ENCODE measurements at places on chromosomes 5 and 9.

DNA sequence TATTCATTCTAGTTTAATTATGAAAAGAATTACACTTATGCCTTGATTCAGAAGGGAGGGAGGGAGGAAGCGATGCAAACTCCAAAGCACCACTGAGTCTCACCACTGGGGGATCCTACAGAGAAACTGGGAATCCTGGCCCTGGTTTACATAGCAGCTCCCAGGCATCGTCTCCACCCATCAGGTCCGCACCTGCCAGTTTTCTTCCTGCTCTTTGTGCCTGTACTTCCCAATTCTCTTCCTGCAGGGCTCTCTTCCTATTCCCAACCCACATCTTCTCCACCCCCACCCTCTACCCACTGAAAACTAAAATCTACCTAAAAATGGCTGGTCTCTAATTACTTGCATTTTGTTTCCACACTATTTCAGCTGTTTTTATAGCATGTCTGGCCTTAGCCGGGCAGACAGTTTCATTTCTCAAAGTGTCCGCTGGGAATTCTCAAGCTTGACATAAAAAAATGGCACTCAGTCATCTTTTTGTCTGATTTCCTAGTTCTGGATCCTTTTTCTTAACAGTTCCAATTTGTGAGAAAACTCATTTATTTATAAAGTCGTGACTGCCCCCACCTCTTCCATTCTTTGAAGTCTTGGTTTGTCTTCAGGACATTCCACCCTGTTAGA lies 1.6 kb upstream of the TNIP1 start:
- peak; percentile 43 for DNase-seq

DNA sequence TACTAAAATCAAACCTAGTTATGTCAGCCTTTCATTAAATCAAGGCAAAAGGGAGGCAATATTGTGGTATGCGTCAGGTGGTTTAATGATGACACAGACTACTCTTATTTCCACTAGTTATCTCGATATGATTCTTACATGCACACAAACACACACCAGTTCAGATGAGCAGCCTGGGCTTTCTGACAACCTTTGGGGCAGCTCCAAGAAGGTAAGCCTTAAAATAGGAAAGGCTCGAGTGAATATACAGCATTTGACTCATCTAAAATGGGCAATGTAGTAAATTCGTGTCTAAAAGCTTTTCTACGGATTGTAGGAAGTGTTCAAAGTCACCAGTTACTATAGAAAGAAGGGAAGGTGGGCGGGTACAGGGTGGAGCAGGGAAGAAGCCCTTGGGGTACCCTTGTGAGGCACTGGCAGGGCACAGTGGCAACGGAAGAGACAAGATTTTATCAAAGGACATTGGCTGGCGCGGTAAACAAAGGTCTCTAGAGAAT lies 1.9 kb downstream of the ANKH start:
- DNase-seq, result no peak

DNA sequence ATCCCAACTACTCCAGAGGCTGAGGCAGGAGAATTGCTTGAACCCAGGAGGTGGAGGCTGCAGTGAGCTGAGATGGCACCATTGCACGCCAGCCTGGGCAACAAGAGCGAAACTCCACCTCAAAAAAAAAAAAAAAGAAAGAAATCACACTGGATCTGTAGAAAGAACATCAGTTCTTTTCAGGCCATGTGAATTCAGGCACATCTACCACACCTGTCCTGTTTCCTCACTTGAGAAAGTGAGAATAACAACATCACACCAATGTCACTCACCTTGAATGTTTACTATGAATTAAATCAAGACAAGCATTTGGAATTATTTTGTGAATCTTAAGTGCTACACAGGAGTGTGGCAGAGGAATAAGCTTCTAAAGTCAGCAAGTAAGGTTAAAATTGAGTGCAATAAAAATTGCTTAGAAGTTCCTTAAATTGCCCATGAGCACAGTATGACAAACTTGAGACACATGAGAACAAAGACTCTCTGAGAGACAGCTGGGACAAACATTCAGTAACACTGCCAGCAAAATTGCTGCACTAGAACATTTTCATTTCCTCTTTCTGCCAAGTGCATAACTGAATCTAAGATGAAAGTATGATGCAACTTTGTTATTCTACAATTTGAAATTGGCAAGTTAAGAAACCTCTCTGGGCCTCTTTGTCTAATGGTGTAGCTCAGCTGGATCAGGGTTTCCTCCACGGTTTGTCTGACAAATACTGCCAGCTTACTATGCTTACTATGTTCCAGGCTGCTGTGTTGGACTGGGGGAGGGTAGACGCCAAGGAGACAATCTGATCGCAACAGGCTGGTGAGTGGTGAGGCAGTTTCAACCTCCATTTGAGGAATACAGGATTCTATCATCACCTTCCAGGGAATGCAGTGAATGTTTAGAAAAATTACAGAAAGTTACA lies 1.9 kb upstream of the RIC1 start:
- peak; percentile 96 for DNase-seq

DNA sequence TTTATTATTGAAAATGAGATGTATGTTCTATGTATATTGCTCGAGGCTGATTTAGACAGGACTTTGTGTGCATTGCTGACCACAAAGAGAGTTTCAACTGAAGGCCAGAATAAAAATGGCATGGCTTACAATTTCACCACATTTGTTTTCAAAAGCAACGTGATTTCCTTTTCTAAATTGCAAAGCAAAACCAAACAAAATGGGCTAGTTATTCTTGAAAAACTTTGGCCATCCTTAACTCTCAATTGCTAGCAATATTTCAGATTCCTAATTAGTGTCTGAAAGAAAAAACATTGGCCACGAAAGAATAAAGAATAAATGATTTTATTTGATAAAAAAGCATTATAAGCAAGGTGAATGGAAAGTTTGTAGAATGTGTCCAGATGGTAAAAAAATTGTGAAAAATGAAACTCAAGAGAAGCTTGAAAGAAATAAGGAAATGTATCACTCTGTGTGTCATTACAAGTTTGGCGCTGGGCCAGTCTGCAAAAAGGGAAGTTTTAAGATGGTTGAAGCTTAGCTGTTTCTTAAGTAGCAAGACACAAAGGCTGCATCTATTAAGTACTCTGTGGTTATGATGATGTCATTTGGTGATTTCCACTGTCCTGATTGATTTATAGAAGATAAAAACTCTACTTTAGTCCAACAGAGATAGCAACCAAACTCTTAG lies 89.2 kb upstream of the PRLR start:
- DNase-seq, result peak; percentile 97

DNA sequence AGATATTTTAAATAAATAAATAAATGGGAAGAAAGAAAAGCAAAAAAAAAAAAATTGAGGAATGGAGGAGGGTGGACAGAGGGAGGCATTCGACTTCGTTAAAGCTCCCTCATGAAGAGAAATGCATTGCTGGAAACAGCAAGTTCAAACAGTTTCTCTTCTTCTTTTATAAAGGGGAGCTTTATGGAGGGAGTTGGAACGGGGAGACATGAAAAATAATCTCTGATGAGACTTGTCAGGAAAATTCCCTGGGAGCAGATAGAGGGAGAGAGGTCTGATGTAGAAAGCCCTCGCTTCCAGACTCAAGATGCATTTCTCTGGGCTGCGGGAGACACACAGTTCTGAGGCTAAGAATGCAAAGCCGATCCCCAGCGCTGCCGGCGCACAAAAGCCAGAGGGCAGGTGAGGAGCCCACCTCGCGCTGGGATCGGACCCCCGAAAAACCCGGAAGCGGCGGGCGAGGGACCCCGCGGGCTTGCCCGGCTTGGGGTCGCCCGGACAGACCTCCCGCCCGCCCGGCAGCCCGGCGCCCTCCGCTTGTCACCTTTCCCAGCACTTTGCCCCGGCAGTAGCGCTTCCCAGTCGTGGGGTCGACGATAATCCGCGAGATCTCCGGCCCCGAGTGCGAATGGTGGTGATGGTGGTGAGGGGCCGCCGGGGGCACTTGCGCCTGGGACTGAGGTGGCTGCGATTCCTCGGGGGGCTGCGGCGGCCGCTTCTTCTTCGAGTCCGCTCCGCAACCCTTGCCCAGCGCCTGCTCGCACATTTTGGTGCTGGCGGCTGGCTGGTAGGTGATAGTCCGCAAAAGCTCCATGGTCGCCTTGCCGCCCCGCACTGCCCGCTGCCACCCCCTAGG lies 512 bp downstream of the PLK2 start:
- no peak for DNase-seq

DNA sequence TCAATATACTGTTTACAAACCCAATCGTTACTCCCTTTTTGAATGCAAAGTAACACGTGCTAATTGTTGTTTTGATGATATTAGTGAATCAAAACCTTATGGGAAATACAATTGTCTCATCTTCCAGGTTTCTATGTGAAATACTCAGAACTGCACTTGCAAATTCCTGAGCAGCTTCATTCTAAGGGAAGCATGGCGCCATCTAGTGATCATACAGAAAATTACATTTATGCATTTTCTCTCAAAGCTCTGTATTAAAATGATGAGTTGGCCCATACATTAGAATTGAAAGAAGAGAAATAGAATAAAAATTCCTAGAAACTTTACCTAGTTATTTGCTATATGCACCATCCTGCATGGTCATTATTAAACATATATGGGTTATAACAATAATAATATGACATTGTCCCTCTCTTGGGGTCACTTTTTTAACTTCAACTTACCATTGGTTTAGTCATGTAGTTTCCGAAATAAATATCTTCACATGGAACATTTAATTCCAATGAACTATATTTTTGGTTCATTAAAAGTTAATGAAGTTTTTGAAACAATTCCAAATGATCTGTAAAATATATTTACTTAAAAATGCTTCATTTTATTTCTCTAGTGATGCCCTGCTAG lies 220.0 kb downstream of the PDE4D start:
- peak; percentile 38 for DNase-seq

DNA sequence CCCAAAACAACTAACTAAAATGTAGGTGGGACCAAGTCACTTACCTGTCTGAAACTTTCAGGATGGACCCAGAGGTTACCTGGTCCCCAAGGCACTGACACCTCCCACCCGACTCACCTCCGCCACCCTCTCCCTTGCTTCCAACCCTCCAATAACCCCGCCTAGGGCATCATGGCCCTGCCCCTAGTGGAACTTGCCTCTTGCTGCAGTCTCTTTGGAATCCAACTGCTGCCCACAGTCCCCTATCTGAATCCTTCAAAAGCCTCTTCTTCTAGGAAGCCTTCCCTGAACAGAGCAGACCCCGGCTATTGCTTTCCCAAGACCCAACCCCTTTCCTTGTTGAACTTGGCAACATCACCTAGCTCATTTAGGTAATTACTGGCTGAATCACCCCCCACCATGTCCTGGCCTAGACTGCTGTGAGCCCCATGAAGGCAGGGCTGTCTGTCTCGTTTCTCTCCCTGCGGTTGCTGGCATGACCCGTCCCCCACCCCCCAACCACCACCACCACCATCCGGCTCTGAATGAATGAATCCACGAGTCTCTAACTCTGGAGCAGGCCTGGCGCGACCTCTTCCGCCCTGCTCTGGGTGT lies 9.4 kb downstream of the CRB2 start:
- DNase-seq, result peak; percentile 35

DNA sequence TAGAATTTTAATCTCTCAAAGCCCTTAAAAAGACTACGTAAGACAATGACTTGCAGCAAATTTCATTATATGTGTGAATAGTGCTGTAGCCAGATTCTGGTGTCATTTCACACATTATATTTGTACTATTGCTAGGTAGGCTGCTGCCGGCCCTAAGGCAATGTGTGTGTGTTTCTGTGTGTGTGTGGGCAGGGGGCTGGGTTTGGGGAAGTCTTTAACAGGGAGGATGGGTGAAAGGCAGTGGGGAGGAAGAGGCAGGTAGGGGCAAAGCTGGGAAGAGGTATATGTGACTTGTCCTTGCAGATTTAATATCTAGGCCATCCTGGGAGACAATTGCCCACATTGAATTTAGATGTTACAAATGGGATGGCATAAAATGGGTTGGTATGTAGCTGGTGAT lies 130.8 kb downstream of the MACIR start:
- no peak for DNase-seq

GRCh38 chr9:70020217-70020616 lies 23.4 kb upstream of the MAMDC2 start:
- DNase-seq, result no peak

DNA sequence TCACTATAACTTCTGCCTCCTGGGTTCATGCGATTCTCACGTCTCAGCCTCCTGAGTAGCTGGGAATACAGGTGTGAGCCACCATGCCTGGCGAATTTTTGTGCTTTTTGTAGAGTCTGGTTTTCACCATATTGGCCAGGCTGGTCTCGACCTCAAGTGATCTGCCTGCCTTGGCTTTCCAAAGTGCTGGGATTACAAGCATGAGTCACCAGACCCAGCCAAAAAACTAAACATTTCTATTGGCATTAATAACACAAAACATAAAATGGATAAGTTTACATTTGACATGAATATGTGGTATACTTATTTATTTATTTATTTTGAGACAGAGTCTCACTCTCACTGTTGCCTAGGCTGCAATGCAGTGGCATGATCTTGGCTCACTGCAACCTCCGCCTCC lies 13.6 kb upstream of the REEP5 start:
- DNase-seq, result no peak

DNA sequence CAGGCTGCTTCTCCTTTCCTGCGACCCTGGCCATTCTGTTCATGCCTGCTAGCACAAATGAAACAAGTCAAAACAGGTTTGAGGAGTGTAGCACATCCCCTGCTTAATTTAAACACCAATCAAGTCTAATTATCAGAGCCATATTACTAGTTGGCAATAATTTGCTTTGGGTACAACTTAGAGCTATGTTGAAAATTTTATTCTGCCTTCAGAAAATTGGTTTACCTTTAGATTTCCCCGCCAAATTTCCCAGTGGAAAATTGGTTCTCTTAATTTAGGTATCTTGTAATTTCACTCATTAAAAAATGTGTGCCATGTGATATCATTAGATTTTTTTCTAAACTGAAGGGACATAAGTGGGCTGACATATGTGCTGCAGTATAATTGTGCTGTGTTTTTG lies 265.8 kb downstream of the MAST4 start:
- no peak for DNase-seq

DNA sequence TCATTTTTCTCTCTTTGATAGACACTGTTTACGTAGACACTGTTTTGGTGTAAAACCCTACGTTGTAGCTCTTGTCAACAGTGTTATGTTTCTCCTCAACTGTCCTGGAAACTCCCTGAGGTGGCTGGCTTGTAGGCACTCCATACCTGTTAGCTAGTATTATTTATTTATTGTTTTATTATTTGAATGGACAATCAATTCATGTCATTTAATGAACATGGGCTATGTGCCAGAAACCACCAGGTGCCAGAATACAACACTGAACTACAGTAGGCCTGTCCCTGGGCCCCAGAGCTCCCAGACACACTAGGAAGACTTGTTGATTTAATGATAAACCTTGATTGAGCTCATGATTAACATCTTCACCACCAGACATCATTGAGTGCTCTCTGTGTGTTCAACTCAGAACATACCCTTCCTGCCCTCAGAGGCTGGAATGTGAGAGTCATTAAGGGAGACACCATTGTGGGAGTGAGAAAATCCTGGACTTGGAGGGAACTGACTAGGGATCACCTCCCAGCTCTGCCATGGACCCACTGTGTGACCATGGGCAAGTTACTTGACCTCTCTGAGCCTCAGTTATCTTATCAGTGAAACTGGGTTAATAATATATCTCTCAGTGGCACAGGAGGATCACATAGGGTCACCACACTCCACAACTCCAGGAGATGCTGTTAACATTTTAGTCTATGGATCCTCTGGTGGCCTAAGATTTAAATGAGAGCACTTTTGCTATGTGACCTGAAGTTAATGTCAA lies 19.2 kb downstream of the IRF1 start:
- no peak for DNase-seq

GRCh38 chr9:110797611-110798010 lies 129.0 kb downstream of the MUSK start:
- DNase-seq, result no peak
